ENCODE measurements at places on chromosomes 2 and 18.

DNA sequence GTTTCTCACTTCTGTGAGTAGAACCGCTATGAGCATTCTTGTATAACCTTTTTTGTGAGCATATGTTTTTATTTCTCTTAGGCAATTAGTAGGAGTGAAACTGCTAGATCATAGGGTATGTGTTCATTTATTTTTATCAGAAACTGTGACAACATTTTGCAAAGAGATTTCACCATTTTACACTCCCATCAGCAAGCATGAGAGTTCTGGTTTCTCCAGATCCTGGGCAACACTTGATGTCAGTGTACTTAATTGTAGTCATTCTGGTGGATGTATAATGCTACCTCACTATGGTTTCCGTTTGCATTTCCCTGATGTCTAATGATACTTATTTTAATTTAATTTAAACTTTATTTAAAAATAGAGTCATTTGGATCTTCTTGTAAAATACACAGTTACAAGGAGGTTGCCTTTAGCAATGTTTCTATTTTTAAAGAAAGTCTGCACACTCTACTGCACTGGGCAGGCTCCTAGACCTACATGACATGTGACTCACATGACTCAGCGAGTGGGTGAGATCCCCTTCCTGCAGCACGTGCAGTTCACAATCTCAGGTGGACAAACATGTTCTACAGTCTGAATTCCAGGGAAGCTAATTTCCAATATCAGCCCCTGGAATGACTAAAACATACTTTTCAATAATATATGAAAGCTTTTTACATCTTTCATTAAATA, 127.0 kb upstream of the BCL2L11 start:
- DNase-seq, result no peak

DNA sequence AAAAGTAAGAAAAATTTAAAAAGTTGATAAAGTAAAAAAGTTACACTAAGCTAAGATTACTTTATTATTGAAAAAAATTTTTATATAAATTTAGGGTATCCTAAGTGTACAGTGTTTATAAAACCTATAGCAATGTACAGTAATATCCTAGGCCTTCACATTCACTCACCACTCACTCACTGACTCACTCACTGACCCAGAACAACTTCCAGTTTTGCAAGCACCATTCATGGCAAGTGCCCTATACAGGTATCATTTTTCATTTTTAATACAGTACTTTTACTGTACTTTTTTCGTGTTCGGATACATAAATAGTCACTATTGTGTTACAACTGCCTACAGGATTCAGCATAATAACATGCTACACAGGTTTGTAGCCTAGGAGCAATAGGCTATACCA, 8.9 kb upstream of the THUMPD2 start:
- no peak for DNase-seq

DNA sequence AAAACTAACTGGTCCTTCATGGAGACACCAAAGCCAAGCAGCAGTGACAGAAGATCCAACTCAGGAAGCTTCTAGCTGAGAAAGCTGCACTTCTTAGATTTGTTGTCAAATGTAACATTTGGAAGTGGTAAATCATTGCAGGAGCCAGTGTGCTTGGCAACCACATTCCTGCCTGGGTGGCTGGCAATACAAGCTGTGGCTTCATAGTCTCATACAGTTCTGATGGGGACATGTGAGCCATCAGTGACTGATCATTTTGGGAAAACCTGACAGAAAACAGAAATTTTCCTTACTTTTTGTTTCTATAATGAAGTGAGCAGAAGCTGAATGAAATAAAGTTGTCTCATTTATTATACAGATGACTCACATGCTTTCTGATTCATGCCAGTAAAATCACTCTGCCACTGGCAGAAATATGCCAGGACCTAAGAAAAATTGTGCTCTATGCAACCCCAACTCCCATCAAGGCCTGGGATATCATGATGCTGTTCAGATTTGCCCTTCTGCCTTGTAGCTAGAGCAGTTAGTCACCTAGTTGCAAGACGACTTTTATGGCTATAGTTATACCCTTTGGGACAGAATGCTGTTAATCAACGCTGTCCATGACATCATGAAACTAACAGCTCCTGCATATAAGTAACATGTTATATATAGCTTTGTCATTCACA, 508.1 kb downstream of the ADCYAP1 start:
- DNase-seq, result no peak

- no peak for DNase-seq
Measured at GRCh38 chr2:95760806-95761525, 169.2 kb downstream of the TRIM43 start.

DNA sequence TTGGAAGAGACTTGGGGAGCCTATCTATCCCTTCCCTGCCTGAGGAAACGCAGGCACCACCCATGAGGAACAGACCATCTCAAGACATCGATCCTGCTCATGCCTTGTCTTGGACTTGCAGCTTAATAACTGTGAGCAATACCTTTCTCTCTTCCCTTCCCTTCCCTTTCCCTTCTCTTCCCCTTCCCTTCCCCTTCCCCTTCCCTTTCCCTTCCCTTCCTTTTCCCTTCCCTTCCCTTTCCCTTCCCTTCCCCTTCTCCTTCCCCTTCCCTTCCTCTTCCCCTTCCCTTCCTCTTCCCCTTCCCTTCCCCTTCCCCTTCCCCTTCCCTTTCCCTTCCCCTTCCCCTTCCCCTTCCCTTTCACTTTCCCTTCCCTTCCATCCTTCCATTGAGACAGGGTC, 650.7 kb upstream of the SOX11 start:
- no peak for DNase-seq

DNA sequence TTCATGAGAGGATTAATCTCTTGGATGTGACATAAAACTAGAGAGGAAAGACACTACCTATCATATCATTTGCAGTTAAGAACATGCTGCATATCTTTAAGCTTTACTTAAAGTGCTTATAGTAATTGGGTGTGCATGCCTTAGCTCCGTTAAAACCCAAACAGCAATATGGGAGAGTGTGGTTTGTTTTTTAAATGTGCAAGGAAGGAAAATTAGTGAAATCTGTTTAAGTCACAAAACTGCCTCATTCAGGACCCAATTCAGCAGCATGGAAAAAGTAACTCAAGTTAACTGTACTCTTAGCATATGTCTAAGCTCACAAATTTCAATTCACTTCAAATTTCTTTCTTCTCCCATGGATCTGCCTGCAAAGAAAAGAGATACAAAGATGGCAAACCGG, 182.2 kb downstream of the ARHGAP15 start:
- no peak for DNase-seq

DNA sequence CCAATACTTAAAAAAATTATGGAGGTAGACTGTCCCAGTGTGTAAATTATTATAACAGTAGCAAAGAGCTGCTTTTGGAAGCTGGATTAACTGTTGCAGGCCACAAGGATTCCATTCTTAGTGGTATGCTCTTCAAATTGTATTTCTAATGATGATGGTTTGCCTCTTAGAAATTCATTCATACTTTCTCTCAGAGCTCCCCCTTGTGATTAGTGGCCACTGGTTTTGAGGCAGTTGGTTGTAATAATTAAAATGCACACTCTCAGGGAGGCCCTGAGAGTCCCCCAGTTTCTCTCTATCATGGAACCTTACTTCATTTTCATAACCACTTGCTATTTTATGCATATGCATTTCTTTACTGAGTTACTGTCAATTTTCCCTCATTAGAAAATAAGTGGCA, 122.5 kb downstream of the PLA2R1 start:
- DNase-seq, result no peak

- DNase-seq, result no peak
Measured at GRCh38 chr2:236673126-236673822, 103.6 kb downstream of the ACKR3 start.

- no peak for DNase-seq
Measured at GRCh38 chr2:121118951-121119350, 166.1 kb downstream of the TFCP2L1 start.

GRCh38 chr2:71379086-71379485, 47.5 kb downstream of the ZNF638 start:
- DNase-seq, result no peak

DNA sequence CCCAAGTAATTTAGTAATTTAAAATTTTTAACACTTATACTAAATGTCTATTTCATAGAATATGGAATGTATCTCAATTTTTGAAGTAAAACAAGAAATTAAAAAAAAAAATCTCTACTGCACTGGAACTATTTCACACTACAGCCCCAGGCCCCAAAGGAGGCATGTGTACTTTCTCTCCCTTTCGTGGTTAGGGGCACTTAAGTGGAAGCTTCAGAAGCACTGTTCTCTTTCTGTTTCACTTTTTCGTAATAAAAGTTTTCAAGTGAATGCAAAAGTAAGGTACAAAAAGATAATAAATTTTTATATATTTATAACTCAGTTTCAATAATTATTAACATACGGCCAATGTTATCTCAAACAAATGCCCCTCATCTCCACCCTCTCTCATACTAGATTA, 123.8 kb upstream of the STON1 start:
- DNase-seq, result no peak

DNA sequence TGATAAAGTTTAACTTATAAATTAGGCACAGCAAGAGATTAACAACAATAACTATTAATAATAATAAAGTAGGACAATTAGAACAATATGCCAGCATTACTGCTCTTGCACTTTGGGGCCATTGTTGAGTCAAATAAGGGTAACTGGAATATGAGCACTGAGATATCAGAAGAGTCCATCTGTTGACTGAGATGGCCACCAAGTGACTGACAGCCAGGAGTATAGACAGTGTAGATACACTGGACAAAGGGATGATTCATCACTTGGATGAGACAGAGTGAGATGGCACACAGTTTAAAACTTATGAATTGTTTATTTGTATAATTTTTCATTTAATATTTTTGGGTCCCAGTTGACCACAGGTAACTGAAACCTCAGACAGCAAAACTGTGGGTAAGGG, 20.0 kb downstream of the NAB1 start:
- DNase-seq, result no peak

DNA sequence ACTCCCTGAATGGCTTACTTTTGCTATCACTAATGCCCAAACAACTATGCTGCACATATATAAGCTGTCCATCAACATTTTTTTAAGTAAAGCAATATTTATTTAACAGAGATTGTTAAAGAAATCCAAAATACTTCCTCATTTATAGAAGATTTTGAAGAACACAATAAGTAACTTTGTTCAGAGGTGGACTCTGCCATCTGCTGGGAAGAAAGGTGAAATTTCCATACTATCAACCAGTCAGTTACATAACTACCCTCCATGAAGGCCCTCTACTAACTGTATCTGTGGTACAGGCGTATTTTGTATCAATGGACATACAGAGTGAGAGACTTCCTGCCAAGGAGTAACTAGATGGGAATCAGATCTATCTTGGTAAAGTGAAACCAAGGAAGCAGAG, 106.0 kb downstream of the DTNB start:
- DNase-seq, result no peak

DNA sequence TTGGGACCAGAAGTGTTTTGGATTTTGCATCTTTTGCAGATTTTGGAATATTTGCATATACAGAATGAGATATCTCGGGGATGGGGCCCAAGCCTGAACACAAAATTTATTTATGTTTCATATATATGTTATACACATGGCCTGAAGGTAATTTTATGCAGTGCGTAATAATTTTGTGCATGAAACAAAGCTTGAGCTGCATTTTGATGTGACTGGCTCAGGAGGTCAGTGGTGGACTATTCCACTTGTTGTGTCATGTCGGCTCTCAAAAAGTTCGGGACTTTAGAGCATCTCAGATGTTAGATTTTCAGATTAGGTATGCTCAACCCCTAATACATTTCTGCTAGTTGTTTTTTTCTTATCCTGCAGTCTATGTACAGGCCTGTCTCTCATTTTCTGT, 145.4 kb downstream of the FAM210A start:
- no peak for DNase-seq

DNA sequence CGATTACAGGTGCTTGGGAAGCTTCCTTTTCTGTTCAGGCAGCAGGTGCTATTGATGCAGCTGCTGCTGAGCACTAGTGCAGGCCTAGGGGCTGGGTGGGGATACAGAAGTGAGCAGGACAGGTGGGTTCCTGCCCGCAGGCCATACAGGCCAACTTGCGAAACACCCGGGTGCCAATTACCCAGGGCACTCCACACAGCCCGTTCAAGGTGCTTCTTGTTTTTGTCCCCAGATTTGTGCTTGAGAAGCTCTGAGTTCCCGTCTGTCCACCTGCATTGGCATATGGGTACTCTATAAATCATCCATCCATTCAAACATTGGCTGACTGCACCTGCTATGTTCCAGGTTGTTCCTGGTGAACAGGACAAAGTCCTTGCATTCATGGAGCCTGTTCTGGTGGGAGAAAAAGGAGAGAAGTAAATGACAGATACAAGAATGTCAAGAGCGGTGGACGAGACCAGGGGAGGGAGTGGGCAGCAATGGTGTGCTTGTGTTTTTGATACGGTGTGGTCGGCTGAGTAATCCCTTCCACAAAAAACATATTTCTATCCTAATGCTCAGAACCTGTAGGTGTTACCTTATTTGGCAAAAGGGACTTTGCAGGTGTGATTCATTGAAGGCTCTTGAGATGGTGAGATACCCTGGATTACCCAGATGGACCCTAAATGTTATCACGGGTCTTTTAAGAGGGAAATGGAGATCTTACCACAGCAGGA, 31.4 kb downstream of the SH3BP4 start:
- DNase-seq, result no peak

GRCh38 chr18:9366126-9366714, 31.6 kb downstream of the TWSG1 start:
- no peak for DNase-seq

DNA sequence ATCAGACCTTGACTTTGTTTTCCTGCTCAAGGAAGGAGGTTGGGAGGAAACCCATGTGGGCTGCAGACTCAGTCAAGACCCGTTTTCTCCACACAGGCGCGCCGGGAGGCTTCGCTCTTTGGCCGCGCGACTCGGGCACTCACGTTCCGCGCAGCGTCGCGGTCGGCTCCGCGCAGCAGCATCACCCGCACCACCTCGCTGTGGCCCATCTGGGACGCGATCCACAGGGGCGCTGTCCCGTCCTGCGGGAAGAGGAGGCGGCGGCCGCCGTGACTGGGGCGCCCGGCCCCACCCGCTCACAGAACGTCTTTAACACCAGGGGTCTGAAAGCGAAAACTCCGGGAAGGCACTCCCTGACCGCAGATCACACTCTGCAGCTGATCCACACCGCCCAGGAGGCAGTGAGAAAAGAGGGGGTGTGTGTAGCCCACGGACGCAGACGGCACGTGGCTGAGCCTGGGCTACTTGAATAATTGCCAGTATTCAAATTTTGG, 33.1 kb upstream of the NPC1 start:
- peak; percentile 30 for DNase-seq

Measured in natural killer cell (primary cell).